SJSA1 (cell line): ENCODE measurements at places on chromosomes 16 and 17. TPM values are rescaled to one million over a fixed set of nuclear protein-coding genes. Genes with fewer than 3 reads are reported as not detected.

XPO6 gene
- 164 and 347 TPM in 2 replicates for total RNA-seq

EPX gene
- not detected in 2 replicates for total RNA-seq

MYO15A gene
- not detected in 2 replicates for total RNA-seq

DNA sequence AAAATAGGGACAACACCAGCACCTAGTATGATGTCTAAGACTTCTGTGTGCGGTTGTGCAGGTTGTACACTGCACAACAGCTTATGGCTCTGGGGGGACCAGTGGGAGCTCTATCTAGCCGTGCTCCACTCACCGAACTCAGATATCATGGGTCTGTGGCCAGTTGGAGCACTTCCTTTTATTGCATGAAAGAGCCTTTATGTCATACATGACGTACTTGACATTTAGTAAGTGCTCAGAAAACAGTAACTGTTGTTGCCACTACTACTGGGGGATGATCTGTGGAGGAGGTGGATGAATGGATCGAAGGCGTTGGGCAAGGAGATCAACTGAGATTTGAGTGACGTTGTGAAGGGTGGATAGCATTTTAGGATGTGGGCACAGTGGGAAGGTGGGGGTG lies 368.8 kb downstream of the SNX29 start:
- DNase-seq = no peak

GRCh38 chr17:16820979-16821543 lies 131.0 kb downstream of the CCDC144A start:
- no peak for DNase-seq

KRT40 gene
- not detected in 2 replicates for total RNA-seq
